Foreskin keratinocyte (primary cell): ENCODE measurements at places on chromosomes 2 and 18.

- DNase-seq, result no peak
Measured at GRCh38 chr18:44602380-44602779, 78.3 kb upstream of the SETBP1 start.

DNA sequence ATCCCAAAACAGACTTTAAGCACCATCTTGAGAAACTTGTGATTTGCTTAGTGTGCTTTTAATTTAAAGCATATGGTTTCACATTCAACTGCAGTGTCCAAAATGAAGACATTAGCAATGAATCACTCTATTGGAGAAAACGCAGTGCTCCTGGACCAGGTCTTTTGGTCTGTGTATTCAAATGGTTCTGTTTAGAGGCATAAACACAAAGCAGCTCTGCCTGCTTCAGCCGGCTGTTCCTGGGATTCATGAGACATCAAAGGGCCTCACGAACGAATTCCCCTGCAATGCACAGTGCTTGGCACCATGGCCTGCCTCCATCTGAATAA, 117.1 kb upstream of the SP5 start:
- no peak for DNase-seq

- no peak for DNase-seq
Measured at GRCh38 chr2:16747257-16747656, 81.6 kb upstream of the CYRIA start.

DNA sequence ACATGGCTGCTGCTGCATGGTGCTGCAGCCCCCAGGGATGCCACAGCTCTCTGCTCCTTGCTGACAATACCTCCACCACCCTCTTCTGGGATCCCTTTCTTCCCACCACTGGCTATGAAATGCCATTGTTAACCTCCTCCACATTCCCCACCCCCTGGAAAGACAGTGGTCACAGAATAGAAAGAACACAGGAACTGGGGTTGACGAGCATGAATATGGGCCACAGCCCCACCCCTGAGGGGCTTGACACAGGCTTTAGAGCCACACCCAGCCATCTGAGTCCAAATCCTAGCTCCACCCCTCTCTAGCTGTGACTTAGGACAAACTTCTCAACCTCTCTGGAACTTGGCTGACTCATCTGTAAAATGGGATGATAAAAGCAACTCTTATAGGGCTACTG, 47.3 kb downstream of the TMEM163 start:
- no peak for DNase-seq
